ENCODE measurements at places on chromosomes 5 and 9.

DNA sequence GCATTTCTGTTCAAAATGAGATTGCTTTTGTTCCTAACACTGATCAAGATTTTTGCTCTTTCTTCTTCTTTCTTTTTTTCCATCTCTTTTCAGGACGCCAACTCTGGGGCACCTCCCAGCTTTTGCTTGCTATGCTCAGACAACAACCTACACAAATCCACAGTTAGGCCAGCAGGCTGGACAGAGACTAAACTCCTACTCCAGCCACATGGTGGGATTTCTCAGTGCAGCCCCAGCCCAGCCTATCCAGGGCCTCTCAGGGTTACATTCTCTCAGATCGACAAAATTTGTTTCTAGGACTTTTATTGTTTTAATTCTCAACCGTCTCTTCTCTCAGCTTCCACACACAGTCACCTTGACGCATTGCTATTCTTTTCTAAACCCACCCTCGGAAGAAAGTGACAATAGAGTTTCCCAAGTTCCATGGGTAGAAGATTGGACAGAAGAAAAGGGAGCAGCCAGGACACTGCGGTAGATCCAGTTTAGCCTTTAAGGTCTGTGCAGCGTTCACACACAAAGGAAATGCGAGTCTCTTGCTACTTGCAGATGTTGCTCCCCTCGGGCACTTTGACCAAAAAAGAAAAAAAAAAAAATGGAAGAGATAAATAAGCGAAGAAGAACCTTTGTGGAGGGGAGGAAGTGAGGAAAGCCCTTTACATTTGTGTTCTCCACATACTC lies 588.6 kb upstream of the GRAMD2B start:
- no peak for DNase-seq

DNA sequence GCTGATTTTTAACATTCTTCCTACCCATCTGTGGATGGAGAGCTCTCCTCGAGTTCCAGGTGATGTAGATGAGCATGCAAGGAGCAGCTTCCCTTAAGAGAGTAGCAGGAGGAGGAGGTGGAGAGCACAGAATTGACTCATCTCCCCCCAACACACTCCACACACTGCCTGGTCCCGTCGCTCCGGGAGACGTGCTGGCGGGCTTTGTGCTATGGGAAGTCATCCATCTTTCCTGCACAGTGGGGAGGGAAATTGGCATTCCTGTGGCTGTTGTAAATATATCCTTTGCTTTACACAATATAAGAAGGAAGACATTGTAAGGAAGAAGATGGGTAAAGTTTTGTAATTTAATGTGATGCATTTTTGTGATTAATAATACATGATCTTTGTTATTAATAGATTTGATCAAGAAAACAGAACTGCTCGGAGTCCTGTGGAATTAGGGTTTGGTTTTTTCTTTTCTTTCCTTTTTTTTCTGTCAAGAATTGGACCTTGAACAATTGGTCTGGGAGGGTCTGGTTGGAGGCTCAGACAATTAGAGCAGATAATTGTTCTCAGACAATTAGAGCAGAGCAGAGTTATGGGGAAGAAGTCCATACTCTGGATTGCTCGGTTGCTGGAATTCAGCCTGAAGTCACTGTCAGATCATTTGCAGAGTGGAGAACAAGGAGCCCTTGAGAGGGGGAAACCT lies 297.8 kb downstream of the GADD45G start:
- no peak for DNase-seq

GRCh38 chr5:107123014-107123413 lies 547.7 kb downstream of the EFNA5 start:
- no peak for DNase-seq

DNA sequence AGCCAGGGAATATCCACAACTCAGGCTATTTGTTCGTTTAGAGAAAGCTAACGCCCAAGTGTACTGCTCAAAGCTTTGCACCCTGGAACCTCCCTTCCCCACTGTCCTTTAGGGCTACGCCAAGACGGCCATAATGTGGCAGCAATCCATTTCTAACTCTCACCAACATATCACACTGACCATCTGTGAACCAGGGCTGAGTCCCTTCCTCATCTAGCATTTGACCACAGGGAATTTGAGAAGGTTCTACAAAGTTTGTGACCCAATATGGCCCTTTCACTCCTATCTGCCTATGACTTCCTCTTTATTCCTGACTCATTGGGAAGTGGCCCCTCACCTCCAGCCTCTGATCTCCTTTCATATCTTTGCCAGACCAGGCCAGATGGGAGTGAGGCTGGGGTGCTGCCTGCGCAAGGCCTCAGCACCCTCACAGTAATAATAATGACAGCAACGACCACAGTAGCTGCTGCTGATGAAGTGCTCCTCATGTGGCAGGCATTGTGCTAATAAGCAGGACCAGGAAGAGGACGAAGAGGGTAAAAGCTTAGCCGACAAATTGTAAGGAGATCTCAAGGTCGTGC lies 9.3 kb upstream of the ARAP3 start:
- no peak for DNase-seq

- DNase-seq = no peak
Measured at GRCh38 chr5:139882961-139883539, 87.4 kb downstream of the PSD2 start.

GRCh38 chr9:680106-680505 lies 161.4 kb upstream of the DMRT1 start:
- no peak for DNase-seq

- no peak for DNase-seq
Measured at GRCh38 chr9:98962861-98963260, 19.2 kb downstream of the COL15A1 start.

DNA sequence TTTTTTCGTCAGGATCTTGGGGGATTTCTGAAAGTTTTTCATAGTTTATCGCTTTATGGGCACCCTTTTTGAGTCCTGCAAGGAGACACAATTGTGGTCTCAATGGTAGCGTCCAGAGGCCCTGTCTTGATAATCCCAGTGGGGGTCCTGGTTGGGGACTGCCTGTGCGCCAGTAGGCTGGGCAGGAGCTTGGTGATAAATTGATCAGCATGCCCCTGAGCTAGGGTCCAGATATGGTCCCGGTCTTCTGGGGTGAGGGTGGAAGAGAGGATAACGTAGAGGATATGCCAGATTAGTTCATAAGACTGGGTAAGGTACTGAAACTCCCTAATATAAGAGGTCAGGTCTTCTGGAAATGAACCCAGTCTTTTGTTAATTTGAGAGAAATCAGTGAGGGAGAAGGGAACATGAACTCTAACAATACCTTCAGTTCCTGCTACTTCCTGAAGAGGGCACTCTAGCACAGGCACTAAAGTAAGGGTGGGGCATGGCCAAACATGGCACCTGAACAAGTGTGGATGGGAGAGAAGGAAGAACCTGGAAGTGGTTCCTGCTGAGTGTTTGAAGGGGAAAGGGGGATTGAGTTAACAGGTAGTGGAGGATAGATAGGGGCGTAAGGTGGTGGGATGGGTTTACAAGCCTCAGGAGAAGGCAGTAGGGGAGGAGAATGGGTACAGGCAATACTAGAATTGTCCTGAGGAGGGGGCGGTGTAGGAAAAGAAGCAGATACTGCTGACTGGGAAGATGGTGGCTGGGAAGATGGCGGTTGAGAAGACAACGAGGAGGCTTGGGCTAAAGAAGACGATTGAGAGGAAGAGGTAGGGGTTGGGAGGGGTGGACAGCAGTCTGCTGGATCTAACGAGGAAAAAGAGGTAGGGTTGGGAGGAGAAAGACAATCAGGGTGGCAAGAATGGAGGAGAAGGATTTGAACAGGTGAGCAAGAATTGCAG lies 33.8 kb upstream of the ANXA2R start:
- peak; percentile 38 for DNase-seq

GRCh38 chr5:334903-335739 lies 13.6 kb downstream of the AHRR start:
- no peak for DNase-seq

- DNase-seq = no peak
Measured at GRCh38 chr9:6051511-6051950, 36.1 kb upstream of the RANBP6 start.

GRCh38 chr9:103709366-103709765 lies 384.7 kb upstream of the SMC2 start:
- DNase-seq = no peak

DNA sequence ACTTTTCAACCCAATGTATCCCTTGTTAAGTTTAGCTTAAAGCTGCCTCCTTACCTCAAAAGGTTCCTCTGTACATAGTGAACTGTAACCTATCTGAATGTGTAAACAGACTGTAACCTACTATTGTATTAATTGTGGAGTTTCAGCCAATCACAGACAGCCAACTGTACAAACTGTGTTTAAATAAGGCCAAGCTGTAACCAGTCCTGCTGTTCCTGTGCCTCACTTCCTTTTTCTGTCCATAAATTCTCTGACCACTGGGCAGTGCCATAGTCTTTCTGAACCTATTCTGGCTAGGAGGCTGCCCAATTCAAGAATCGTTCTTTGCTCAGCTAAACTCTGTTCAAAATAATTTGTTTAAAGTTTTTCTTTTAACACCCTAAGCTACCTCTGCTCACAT lies 74.7 kb upstream of the DAPK1 start:
- no peak for DNase-seq

- no peak for DNase-seq
Measured at GRCh38 chr5:128466980-128467379, 71.1 kb downstream of the FBN2 start.

DNA sequence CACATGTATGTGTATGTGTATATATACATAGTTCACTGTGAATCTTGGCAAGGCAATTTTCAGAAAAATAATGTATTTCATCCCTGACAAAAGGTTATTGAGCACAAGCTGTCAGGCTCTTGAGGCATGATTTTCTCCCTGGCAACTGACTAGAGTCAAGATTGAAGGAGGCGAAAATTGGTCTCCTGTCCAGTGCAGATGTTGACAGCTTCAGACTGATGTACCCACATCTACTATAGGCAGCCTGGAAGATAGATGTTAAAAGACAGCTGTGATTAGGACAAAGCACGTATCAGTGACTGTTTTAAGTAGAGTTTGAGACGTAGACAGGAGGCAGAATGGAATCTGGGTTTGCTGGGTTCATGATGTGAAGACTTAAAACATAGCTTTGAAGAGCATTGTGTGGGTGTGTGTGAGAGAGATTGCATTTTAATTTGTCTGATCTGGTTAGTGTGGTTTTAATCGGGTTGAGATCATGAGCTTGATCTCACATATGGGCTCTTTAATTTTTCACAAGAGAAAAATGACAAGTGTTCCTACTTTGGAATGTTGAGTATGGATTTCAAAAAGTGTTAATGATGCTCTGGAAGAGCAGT lies 39.1 kb downstream of the CTNNA1 start:
- no peak for DNase-seq

DNA sequence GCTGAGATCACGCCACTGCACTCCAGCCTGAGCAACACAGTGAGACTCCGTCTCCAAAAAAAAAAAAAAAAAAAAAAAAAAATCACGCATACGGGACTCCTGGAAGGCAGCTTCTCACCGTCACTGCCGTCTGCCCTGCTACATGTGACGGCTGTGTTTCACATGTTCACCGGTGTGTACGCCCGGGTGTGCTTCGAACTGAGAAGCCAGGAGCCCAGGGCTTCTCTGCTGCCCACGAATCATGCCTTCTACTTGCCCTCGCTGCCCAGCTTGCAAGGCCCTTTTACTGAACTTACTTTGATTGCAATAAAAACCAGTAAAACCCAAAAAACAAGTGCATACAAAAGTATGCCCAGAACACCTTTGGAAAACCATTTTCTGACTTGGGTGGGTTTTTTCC lies 5.8 kb upstream of the NKD2 start:
- no peak for DNase-seq

All from activated gamma-delta T cell treated with Interleukin-2 at 50 U/mL for 16 hours (primary cell).